Lower lobe of right lung (tissue), 2 donors: ENCODE measurements at places on chromosomes 4 and X.
A peak's percentile ranks its signal among the peaks of the same experiment; 100 is the strongest.

DNA sequence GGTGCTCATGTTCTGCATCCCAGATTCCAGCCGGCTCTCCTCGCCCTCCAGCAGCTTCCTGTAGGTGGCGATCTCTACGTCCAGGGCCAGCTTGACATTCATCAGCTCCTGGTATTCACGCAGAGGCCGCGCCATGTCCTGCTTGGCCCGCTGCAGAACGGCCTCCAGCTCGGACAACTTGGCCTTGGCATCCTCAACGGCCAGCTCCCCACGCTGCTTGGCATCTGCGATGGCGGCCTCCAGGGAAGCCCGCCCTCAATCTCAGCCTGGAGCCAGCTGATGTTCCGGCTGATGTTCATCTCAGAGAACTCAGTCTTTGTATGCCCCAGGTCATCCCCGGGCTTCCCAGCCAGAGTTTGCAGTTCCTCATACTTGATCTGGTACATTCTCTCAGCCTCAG lies 431.8 kb upstream of the DIPK2B start:
- DNase-seq: no peak

GRCh38 chrX:68429216-68429615 lies 4.1 kb downstream of the OPHN1 start:
- DNase-seq: no peak

- no peak for DNase-seq
Measured at GRCh38 chrX:23732704-23733103, 10.4 kb downstream of the ACOT9 start.

DNA sequence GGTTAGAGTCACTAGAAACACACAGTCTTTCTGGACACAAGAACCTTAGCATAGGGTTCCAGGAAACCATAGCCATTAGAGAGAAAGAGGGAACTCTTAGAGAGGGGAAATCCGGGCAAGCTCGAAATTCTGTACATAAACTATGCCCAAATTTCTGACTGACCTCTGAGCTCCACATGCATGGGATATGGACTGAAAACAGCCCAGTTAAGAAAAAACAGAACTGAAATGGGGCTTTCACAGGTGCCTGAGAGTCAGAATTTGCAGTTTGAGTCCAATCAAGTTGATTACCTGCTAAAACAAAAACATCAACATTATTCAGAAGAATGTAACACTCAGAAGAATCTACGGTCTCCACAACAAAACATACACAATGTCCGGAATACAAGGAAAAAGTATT lies 13.1 kb downstream of the DCHS2 start:
- no peak for DNase-seq

DNA sequence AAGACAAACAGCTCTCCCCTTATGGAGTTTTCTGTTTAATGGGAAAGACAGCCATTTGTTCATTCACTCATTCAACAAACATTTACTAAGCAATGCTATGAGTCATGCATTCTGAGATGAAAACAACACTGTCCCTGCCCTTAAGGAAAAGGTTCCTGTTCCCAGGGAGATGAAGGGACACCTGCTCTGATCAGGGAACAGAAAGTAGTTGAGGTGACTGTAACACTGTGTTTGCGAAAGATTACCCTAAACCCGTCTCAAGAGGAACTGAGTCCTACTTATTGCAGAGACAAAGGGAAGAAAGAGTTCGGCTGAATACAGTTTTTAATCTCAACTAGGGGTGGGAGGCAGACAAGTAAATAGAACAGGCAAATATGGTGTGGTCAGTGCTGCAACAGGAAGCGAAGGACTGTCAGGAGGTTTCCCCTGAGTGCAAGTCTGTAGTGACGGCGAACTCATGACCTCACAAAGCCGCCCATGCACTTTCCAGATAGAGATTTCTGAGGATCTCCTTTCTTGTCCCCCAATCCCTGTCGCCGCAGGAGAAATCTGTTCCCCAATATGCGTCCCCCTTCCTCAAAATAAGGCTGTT lies 712 bp downstream of the STX18 start:
- peak; percentile 61 for DNase-seq

DNA sequence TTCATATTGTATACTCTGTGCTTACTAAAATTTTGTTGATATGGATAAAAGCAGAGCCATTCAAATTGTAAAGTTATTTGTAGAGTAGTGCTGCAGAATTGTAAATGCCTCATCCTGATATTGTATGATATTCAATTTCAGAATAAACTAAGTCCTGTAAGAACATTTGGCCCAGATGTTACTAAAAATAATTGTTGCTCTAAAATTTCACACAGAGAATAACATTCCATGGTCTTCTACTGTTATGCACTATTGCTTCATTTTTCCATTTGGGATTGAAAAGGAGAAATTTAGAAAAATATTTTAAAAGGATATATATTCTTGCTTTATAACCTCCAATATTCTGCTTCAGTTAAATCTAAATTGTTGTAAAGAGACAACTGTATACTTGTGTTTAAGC lies 195.6 kb downstream of the LARP7 start:
- DNase-seq: no peak

DNA sequence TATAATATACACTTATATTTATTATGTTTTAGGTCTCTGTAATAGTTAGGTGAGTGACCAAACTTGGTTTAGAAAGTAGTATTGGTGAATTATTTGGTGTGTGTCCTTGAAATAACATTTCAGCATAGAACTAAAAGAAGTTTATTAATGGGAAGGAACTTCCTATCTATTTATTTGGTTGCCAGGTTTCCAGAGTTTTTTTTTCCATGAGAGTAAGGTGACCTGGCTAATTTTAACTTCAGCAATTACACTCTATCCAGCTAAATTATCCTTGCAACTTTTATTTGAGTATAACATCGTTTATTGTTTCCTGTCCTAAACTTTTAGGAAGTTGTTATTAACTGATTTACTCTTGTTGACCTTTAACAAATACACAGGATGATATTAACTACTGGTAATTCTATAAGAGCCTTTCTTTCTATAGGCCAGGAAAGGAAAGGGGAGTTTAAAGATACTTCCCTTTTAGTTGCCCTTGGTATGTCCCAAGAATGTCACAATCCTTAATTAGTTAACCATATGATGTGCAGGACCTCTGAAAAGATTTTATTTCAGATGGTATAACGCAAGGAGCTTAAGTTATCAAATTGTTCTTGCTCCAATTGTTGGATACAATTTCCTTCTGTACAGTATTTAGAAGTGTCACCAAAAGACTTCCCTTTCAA lies 18.9 kb downstream of the PRDM8 start:
- no peak for DNase-seq

- no peak for DNase-seq
Measured at GRCh38 chr4:125434136-125434535, 119.4 kb downstream of the FAT4 start.

DNA sequence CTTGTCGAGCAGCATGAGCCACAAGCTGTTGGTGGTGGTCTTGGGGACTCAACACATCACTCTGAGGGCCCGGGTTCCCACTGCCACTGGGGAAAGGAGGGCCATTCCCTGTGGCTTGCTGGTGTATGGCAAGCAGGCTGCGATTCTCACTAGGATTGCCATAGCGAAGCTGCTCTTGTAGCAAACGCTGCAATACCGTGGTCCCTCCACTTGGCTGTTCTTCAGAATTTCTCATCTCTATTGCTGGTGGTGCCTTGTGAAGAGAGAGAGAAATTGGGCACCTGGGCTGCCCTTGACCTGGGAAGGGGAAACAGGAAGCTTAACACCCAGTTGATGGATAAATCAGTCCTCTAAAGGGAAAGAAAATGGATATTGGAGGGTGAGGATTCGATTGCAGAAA lies 17.7 kb downstream of the AMOT start:
- DNase-seq: no peak
